ENCODE measurements at places on chromosomes 3 and 15. TPM values are rescaled to one million over a fixed set of nuclear protein-coding genes. Genes with fewer than 3 reads are reported as not detected.
A peak's percentile ranks its signal among the peaks of the same experiment; 100 is the strongest.

The TMC3 gene
- not detected for total RNA-seq

The PCOLCE2 gene
- 6.3 TPM for total RNA-seq

The FES gene
- 2.8 TPM for total RNA-seq

The ASB14 gene
- total RNA-seq: not detected

The GCNT3 gene
- total RNA-seq: not detected

The KCNAB1 gene
- 0.79 TPM for total RNA-seq

The ADCY5 gene
- total RNA-seq: 2.2 TPM

The CYP8B1 gene
- not detected for total RNA-seq

- no peak for DNase-seq
Measured at GRCh38 chr3:134598763-134599545, 51.9 kb downstream of the KY start.

DNA sequence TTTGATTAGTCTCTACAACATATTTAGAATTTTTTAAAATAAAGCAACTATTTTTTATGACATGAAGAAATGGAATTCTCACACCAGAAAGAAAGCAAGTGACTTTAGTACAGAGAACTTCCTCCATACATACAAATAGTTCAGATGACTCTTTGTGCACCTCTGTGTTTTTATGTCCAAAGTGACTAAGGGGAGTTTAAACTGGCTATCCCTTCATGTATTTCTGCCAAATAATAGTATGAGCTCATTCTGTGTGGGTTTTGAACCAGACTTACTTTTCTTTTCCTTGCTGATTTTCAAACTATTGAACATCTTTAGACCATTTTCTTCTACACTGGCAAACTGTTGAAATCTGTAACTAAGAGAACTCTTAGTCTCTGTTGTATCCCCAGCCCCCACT lies 196.3 kb downstream of the EPHA3 start:
- DNase-seq: no peak

DNA sequence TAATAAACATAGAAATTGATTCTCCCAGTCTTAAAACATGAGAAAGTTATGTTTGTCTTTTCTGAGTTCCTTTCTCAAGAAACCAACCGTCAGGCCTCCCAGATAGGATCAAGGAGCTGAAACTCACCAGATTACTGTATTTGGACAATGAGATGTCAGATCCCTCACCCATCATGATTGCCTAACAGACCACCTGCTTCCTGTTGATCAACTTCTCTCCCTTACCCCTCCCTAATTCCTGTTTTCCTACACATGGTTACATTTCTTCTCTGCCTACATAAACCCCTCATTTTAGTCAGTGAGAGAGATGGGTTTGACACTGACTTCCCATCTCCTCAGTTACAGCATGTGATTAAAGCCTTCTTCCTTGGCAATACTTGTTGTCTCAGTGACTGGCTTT lies 917.5 kb downstream of the FHIT start:
- DNase-seq: no peak

DNA sequence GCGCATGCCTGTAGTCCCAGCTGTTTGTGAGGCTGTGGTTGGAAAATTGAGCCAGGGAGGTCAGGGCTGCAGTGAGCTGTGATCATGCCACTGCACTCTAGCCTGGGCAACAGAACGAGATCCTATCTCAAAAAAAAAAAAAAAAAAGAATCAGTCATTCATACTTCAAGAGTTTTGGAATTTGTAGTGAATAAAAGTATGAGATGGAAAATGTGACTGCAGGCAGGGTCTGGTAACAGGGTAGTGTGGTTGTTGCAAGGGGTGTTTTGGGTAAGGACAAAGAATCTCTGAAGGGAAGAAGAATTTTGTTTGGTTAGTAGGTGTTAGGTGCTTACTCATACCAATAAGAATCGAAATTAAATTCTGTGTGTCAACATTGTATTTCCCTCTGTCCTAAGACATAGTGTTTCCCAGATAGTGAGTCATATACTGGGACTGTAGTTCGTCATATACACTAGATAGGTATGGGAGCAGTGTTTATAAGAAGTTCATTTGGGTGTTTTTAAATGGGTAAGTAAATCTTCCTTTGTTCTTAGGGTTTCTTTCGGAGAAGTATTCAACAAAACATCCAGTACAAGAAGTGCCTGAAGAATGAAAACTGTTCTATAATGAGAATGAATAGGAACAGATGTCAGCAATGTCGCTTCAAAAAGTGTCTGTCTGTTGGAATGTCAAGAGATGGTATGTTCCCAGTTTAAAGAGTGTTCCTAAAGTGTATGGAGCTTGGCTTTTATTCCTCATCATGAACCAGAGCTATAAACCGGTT lies 14.2 kb downstream of the NR1D2 start:
- no peak for DNase-seq

DNA sequence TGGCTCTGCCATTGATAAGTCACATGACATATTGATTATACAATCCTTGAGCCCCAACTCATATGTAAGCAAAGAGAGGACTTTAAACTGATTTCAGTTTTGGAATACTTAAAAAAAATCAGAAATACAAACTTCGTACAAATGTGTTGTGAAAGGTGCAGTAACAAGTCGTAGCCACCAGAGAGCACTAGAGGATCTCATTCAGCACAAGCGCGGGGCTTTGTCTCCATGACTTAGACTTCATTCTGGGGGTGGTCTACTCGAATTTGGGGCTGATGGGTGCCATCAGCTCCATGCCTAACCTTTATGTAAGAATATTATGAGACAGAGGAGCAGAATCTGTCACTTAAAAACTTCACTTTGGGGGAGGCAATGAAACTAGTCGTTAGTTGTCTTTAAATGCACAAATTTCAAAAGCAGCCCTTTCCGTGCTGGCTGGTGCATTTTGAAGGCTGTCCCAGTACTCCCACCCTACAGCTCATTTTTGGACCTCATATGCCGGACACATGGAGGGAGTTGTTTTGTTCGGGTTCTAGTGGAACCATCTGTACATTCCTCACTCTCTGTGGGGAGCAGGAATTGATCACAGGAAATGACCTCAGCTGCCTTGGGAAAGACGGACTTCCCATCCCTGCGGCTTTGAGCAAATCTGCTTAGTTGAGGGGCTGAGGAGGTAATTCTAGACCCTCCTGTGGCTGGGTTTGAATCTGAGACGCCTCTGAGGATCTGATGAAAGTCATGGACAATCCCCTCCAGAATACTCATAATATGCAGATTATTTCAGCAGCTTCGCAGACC lies 27.5 kb upstream of the MASP1 start:
- DNase-seq: peak; percentile 43

DNA sequence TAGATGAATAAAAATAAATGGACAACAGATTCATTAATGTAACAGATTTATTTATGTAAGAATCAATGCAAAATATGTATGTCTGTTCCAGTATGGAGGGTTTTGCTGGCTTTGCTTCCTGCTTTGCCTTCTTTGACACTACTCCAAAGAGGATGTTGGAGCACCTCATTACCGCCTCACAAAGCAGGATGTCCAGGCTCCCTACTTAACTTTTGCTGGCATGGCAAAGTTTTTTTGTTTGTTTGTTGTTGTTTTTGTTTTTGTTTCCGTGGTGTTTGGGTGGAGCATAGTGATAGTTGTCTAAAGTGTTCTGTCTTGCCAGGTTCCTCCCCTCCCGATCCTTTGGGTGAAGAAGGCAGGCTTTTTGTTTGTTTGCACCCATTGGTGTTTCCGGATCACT lies 38.7 kb downstream of the DIPK2A start:
- DNase-seq: no peak

DNA sequence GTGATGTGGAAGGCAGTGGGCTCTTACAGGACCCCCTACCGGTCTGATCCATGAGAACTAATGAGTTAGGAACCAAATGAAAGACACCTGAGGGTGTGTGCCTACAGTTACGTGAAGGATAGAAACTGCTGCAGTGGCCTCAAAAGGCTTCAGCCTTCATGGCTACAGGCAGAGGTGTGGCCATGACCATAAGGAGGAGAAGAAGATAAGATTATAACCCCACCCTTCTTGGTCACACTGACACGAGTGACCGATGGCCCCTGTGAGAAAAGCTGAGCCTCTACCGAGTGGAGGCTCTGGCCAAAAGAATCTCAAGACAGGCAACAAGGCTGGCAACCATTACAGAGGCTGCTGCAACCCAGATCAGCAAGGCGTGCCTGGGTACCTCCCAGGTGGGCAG lies 6.3 kb downstream of the RFT1 start:
- DNase-seq: no peak

- DNase-seq: no peak
Measured at GRCh38 chr15:76151599-76151974, 91.8 kb downstream of the TMEM266 start.

DNA sequence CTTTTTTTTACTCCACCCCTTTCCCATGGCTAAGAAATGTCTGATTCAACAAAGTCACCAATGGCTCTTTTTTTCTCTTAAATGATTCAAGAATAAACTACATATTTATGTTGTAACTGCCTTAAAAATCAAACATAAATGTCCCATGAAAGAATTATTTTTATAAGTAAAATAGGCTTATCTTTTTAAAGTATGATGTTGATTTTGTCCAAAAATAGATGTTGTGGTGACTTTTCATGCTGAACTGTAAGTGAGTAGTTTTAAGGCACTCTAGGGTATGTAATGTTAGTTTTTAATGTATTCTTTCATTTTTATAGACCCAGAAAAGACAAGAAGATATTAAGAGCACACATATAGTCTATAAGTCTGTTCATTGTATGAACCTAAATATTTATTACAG lies 594.9 kb downstream of the NLGN1 start:
- no peak for DNase-seq

- no peak for DNase-seq
Measured at GRCh38 chr3:140699516-140700231, 21.8 kb downstream of the TRIM42 start.

DNA sequence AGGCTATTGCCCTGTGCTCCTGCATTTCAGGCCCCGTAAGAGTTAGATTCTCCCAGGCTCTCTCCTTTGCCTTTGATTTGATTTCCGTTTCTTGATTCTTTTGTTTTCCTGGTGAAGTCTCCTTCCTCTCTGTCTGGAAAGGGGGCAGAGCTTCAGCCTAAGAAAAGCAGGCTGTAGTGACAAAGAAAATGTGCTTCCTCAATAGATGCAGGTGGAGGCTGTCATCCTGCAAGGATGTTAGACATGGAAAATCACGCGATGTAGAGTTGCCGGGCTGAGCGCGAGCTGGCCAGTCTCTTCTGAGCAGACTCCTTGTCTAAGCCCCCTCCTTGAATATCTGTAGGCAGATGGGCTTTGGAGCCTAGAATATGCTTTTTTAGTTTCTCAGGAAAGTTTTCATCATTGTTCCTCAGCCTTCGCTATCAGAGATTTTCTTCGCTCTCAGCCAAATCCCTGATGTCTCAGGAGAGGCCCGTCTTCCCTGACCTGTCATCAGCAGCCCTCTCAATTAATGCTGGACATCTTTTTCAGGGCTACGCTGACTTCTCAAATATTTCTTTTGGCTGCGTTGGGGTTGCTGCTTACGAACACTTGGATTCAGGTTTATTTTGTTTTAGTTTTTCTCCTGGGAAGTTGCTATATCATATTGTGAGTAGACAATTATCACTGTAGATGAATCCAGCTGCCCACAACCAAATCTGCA lies 163.6 kb downstream of the ITPR1 start:
- no peak for DNase-seq

DNA sequence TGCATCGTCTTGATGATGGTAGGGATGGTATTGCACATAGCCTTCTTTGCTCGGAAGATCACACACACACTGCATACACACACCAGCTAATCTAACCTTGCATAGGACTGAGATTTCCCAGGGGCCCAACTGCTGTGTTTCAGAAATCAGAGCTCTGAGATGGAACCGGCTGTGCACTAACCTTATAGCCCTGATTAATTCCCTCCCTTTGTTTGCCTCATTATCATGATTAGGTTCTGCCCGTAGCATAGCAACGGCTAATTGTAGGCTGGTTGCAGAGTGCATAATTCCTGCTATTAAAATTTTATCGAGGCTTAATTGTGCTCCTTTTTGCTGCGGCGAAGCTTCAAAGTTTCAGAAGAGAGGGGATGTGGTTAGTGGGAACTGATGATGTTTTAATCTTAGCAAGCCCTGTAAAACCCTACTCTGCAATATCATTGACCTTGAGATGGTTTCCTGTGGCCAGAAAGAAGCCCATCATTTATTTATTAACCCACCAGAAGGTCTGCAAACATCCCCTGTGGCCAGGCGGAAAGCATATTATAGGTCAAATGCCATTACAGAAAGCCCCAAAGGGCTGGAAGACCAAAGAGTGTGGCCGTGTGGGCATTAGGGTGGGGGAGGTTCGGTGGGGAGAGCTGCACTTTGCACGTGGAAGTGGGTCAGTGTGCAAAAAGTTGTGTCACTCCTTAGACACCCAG lies 56.2 kb upstream of the GLCE start:
- no peak for DNase-seq
